AG04450 (cell line): ENCODE measurements at places on chromosomes 6 and 20. TPM values are rescaled to one million over a fixed set of nuclear protein-coding genes. Genes with fewer than 3 reads are reported as not detected.

- DNase-seq, result no peak
Measured at GRCh38 chr20:32168184-32168910, 39.2 kb downstream of the PLAGL2 start.

The ALDH8A1 gene
- polyA plus RNA-seq, result 0.33 and 0.35 TPM in 2 replicates

GRCh38 chr6:15629487-15629886 is 33.3 kb downstream of the DTNBP1 start:
- no peak for DNase-seq

The FAM229B gene
- 55.0 and 55.9 TPM in 2 replicates for polyA plus RNA-seq

DNA sequence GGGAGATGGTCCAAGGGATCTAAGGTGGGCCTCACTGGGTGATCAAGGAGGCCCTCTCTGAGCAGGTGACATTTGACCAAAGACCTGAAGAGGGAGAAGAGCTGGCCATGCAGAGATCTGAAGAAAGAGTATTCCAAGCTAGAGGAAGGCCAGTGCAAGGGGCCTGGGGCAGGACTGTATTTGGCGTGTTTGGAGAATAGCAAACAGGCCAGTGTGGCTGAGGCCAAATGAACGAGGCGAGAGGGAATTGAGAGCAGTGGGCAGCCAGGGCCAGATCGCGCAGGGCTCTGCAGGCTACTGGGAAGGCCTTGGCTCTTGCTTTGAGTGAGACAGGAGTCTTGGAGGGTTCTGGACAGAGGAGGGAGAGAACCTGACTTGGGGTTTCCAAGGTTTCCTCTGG is 9.3 kb downstream of the NOL4L start:
- DNase-seq, result no peak

DNA sequence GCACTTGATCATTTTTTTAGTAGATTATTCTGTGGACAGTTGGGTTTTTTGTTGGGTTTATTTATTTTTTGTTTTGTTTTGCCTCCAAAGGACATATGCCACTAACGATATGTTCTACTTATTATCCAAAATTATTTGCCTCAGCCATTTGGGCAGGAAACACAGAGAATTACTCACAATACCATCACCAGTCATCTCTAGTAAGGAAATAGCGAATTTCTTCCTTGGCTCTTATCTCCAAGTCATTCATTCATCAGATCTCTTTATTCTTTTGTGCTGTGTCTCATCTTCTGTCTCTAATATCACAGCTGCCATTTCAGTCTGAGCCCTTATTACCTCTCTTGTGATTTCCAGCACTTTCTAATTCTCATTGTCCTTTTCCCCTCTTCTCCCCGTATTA is 130.4 kb upstream of the SMLR1 start:
- DNase-seq, result no peak

GRCh38 chr20:53751620-53752318 is 158.1 kb upstream of the ZNF217 start:
- no peak for DNase-seq

GRCh38 chr20:45362804-45363610 is at the start of gene SYS1:
TSS of gene SYS1 (plus strand) at chr20:45363156. CDS start at chr20:45363532, 376 bp downstream.
- DNase-seq, result peak; percentile 97

DNA sequence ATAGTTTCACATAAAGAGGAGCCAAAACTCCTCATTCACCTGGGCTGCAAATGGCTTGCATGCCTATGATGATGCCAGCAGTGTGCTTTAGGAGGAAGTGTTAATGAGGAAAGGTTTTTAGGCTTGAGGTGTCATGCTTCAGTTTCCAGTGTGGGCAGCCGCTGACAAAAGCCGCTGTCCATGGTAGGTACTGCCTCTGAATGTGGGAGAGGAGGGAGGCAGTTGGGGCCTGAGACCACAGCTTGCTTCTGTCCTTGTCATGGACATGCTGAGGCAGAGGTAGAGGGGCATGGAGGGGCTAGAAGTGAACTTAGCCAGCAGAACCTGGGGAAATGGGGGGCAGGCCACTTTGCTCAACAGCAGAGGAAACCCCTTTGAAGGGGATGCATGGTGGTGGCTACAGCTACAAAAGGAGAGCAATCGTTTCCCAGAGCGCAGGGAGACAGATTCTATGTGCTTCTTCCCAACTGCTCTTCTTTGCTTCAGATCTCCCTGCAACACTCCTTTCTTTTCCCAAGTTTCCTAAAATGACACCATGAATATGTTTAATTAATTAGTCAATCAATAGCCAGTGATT is 372.1 kb upstream of the CNR1 start:
- DNase-seq, result no peak

DNA sequence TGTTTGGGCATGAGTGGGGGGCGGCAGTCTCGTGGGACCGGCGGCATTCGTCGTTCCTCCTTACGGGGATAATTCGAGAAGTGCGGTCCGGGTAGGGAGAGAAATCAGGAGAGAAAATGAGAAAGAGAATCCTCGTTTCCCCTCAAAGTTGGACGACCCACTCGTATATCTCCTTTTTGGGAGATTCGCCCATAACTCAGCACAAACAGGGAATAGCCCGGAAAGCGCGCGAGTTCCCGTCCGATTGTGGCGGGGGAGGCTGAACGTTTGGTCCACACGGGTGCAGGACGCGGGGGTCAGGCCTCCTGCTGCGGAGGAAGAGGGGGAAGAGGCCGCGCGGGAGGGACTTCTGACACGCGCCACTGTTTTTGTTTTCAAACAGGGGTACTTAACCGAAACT is 42.4 kb downstream of the POPDC3 start:
- DNase-seq, result no peak

DNA sequence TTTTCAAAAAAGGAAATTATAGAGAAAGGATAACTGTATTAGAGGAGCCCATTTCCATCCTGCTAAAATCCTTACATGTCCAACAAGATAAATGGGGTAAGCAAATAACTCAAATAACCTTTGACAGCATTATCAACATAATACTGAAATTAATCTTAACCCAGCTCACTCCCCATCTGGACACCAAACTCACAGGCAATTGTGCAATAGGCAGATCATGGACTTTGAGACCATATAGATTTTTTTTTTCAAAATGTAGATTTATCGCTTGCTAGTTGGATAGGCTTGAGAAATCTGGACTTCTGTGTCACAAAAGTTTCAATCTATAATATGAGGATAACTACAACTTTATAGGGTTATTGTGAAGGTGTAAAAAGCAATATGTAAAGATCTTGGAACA is 134.4 kb upstream of the ASCC3 start:
- DNase-seq, result no peak

DNA sequence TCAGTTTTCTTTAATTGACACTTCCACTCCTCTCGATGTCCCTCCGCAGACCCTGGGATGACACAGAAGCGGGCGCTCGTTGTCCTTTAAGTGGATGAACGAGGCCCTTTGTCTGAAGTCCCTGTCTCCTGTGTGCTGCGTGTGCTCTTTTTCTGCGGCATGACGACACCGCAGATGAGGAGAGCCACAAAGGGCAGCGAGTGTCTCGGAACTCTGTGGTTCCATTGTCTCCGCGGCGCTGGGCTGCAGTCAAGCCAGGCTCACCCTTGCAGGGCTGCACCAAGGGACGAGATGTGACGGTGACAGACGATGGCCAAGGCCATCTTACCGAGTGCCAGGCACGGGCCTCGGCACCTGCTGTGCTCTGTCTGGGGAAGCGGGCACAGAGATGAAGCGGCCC is 10.6 kb downstream of the PRR18 start:
- DNase-seq, result no peak

DNA sequence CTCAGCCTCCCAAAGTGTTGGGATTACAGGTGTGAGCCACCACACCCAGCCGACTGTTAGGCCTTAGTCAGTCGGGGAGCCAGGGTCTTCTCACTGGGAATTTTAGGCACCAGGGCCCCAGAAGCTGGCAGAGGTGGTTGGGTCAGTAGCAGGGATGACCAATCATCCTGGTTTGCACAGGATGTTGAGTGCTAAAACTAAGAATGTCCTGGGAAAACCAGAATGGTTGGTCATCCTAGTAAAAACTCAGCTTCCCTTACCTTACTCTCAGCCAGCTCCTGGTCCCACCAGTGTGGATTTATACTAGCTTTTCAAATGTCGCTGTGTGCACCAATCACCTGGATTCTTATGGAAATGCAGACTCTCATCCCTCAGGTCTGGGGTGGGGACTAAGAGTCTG is 31.8 kb downstream of the KCNG1 start:
- DNase-seq, result no peak

GRCh38 chr6:4809999-4810918 is 34.1 kb downstream of the CDYL start:
- DNase-seq, result no peak

GRCh38 chr20:7798176-7798575 is 142.1 kb downstream of the HAO1 start:
- DNase-seq, result no peak

GRCh38 chr6:134683783-134684422 is 266.0 kb downstream of the ALDH8A1 start:
- no peak for DNase-seq

GRCh38 chr20:63004607-63005364 is 2.0 kb downstream of the BHLHE23 start:
- no peak for DNase-seq

- DNase-seq, result no peak
Measured at GRCh38 chr6:167970230-167970629, 27.2 kb upstream of the KIF25 start.

DNA sequence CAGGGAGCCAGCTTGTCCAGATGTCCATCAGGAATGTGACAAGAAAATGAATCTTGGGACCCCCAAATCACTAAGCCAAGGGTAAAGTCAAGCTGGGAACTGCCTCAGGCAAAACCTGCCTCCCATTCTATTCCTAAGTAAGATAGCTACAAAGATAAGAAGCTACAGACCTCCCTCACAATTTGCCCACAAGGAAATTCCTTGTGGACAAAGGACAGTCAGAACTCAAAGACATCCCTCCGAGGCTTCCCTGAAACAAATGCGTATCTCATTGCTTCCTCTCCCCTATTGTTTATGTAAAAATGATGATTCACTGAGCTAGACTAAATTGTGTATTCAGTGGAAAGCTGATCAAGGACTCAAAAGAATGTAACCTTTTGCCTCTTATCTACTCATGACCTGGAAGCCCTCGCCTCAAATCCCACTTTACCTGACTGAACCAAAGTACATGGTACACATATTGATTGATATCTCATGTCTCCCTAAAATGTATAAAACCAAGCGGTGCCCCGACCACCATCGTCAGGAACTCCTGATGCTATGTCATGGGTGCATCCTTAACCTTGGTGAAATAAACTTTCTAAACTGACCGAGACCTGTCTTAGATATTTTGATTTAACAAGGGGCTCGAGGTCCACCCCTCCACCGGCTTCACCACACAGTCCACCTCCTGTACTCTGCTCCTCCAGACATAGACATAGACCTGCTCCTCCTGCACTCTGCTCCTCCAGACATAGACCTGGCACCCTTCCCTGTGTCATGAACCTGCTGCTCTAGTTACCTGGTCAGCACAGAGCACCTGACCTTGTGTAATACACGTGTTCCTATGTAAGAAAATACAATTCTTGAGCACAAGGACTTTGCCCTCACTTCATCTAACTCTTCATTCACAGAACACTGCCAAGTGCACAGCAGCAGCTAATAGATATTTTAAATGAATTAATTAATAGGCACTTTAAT is 81.4 kb downstream of the WDR27 start:
- peak; percentile 47 for DNase-seq

DNA sequence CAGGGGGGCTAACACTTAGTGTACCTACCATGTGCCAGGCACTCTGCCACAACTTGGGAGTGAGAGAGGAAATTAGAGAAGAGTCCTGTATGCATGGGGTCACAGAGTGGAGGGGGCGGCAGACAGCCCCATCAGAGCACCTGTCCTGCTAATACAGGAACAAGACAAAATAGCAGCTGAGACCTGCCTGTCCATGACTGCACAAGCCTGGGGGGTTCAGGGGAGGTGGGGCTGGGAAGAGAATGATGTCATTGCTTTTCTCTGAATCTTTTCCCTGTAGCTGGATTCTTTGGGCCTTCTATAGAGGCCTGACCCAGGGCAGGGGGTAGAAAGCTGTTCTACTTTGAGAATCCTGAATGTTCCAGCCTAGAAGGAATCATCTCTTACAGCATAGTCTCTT is 37.4 kb downstream of the FOXP4 start:
- no peak for DNase-seq

The SIGLEC1 gene
- polyA plus RNA-seq, result not detected in 2 replicates

The UBD gene
- polyA plus RNA-seq, result not detected in 2 replicates

The TNNC2 gene
- 0.38 and 0.45 TPM in 2 replicates for polyA plus RNA-seq

GRCh38 chr6:158016571-158017383 is 35.1 kb downstream of the SYNJ2 start:
- DNase-seq, result no peak

The IL17A gene
- not detected in 2 replicates for polyA plus RNA-seq

DNA sequence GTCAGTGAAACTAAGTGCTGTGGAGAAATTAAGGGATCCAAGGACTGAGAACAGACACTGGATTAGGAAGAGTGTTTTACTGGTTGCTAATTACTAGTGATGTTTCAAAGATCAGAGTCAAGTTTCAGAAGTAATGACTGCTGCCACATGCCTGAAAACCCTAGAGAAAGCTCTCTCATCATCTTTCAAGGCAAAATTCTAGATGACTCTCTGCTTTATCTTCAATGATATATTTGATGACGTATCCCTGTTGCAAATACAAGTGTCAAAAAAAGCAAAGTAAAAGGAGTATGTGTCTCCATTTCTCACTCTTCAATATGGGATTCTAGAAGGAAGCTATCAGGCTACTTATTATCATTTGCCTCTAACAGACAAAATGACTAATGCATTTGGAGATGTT is 38.0 kb downstream of the HMGCLL1 start:
- DNase-seq, result no peak

- DNase-seq, result no peak
Measured at GRCh38 chr20:19347943-19348456, 135.6 kb downstream of the SLC24A3 start.

GRCh38 chr6:155181498-155181897 is 82.3 kb upstream of the CLDN20 start:
- DNase-seq, result no peak

GRCh38 chr20:56925082-56925830 is 296.1 kb downstream of the TFAP2C start:
- no peak for DNase-seq

- no peak for DNase-seq
Measured at GRCh38 chr6:29624520-29624961, 8.4 kb downstream of the GABBR1 start.

DNA sequence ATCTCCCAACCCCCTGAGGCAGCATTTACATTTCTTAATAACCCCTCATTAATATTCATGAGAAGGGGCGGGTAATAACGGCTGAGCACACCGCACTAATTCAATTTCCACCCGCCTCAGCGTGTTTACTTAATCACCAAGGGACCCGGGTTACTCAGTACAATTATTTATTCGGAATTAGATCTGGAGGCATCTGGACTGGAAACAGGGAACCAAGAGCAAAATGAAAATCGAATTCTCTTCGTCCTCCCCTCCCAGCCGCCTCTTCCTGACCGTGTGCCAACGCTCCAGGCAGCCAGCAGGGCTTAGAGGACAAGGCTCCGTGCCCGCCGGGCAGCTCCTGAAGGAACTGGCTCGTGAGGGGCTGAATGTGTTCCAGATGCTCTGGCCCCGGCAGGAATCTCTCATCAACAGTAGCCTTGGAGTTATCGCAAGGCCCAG is 23.5 kb upstream of the CTNNBL1 start:
- no peak for DNase-seq

DNA sequence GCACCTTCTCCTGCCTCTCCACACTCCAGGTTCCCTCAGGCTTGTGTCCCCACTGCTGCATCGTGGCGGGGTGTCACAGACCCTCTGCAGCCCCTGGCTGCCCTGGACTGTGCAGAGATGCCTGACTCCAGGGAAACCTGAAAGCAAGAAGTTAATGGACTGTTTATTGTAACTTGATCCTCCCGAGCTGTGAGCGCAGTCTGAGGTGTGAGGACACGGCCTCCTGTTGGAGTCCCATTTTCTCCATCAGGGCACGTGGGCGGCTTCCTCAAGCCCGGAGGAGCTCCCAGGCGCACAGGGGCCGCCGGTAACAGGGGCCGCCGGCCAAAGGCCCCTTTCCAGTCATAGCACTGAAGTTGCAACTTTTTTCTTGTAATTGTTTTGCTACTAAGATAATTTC is 16.9 kb downstream of the RBM38 start:
- no peak for DNase-seq

The BPIFB4 gene
- not detected in 2 replicates for polyA plus RNA-seq
